ENCODE measurements at places on chromosomes 5 and 9.

DNA sequence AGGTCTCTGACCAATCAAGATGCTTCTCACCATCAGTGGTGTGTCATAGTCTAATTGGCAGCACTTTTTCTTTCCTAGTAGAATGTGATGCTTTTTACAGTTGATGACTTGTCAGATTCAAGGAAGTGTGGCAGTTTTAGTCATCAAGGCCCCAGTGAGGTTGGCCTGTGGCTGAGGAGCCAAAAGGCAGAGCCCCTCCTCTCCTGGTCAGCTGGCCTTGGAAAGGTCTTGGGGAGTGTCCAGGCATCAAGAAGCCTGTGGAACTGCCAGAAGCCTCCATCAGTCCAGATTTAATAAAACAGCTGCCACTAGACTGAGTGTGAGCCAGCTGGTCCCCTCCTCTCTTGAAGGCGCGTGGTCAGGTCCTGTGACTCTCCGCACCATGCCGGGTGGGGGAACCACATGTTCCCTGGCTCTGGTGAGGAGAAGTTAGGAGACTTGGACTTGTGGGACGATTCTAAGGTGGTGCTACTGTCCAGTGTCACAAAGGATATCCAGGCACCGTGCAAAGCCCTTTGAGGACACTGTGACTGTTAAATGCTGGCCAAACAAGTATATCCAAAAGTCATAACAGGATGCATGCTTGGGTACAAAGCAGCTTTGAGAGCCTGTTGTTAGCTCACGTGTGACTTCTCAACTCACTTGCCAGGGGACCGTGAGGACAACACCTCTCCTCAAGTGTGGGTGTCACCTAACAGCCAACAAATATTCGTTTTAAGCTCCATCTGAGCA lies 6.1 kb upstream of the ANGPTL2 start:
- peaks cover 2% of the 10 kb centered on the region for H3K4me1 ChIP-seq
- no peak overlapping the region for H3K27ac ChIP-seq
- no peak for DNase-seq
- no peaks in the 10 kb centered on the region for H3K36me3 ChIP-seq
- no peaks in the 10 kb centered on the region for H3K27me3 ChIP-seq

DNA sequence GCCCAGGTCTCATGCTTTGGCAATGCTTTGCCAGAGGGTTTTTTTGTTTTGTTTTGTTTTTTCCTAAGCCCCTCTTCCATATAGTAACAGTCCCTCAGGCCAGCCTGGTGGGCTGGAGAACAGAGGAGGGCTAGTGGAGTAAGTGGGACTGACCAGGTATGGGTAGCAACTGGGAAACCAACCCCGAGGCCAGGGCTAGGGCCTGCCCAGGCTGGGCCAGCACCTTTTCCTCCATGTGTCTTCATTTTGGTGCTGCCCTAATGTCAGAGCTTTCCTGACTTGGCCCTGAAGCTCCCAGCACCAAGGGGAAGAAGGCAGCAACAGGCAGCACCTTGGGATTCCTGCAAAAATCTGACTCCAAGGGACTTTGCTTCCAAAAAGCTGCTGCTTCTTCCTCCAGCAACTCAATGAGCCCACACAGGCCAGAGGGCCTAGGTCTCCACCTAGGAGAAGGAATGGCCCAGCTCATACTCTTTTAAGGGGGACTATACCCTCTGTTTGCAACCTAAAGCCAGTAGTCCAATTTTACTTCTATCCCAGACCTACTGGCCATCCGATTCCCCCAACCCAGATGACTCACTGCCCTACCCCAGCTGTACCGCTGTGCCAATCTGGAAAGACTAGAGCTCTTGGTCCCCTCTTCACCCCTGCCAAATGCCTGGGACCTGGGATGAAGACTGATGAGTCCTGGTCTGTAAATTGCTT lies 105.1 kb downstream of the PSD2 start:
- no peak for DNase-seq
- H3K27ac ChIP-seq = no peak overlapping the region
- H3K4me3 ChIP-seq = no peak overlapping the region
- H3K36me3 ChIP-seq = no peaks in the 10 kb centered on the region
- H3K4me1 ChIP-seq = peaks cover 20% of the 10 kb centered on the region

GRCh38 chr9:34654323-34655051 lies 2.5 kb downstream of the IL11RA start:
- H3K4me1 ChIP-seq = no peaks in the 10 kb centered on the region
- no peak for DNase-seq
- H3K36me3 ChIP-seq = no peaks in the 10 kb centered on the region
- H3K27me3 ChIP-seq = no peaks in the 10 kb centered on the region
- no peak overlapping the region for H3K27ac ChIP-seq

GRCh38 chr5:170297589-170298462 lies at the start of gene LCP2:
LCP2 (minus strand) TSS chr5:170297777; CDS start chr5:170297611, 166 bp downstream.
- H3K27me3 ChIP-seq = peaks cover 40% of the 10 kb centered on the region
- peak within 1 kb of the TSS; percentile 58 for H3K4me3 ChIP-seq
- H3K36me3 ChIP-seq = no peaks in the 10 kb centered on the region
- peak; percentile 54 for DNase-seq
- peaks cover 70% of the 10 kb centered on the region for H3K4me1 ChIP-seq
- peak within 1 kb of the TSS; percentile 43 for H3K27ac ChIP-seq

- no peaks in the 10 kb centered on the region for H3K4me1 ChIP-seq
- DNase-seq = no peak
- no peak overlapping the region for H3K4me3 ChIP-seq
- H3K36me3 ChIP-seq = no peaks in the 10 kb centered on the region
- H3K27ac ChIP-seq = no peak overlapping the region
Measured at GRCh38 chr5:95850391-95850894, 27.9 kb upstream of the GLRX start.

GRCh38 chr5:78016863-78017529 lies 240.9 kb upstream of the TBCA start:
- no peaks in the 10 kb centered on the region for H3K36me3 ChIP-seq
- H3K4me3 ChIP-seq = no peak overlapping the region
- DNase-seq = no peak
- no peak overlapping the region for H3K27ac ChIP-seq
- no peaks in the 10 kb centered on the region for H3K27me3 ChIP-seq

- no peak overlapping the region for H3K4me3 ChIP-seq
- no peaks in the 10 kb centered on the region for H3K4me1 ChIP-seq
- DNase-seq = no peak
- no peaks in the 10 kb centered on the region for H3K36me3 ChIP-seq
- no peaks in the 10 kb centered on the region for H3K27me3 ChIP-seq
Measured at GRCh38 chr9:17653947-17654465, 75.1 kb downstream of the SH3GL2 start.

- H3K4me3 ChIP-seq = no peak overlapping the region
- H3K27me3 ChIP-seq = no peaks in the 10 kb centered on the region
- no peak for DNase-seq
- no peaks in the 10 kb centered on the region for H3K4me1 ChIP-seq
Measured at GRCh38 chr9:95107001-95107749, 210.3 kb downstream of the FANCC start.

GRCh38 chr5:150245111-150245789 lies 44.3 kb downstream of the CAMK2A start:
- no peak overlapping the region for H3K4me3 ChIP-seq
- H3K4me1 ChIP-seq = no peaks in the 10 kb centered on the region
- peaks cover 3% of the 10 kb centered on the region for H3K27me3 ChIP-seq
- H3K36me3 ChIP-seq = no peaks in the 10 kb centered on the region
- DNase-seq = no peak

GRCh38 chr9:23496489-23497136 lies 329.4 kb downstream of the ELAVL2 start:
- no peaks in the 10 kb centered on the region for H3K27me3 ChIP-seq
- H3K36me3 ChIP-seq = no peaks in the 10 kb centered on the region
- no peak overlapping the region for H3K27ac ChIP-seq

DNA sequence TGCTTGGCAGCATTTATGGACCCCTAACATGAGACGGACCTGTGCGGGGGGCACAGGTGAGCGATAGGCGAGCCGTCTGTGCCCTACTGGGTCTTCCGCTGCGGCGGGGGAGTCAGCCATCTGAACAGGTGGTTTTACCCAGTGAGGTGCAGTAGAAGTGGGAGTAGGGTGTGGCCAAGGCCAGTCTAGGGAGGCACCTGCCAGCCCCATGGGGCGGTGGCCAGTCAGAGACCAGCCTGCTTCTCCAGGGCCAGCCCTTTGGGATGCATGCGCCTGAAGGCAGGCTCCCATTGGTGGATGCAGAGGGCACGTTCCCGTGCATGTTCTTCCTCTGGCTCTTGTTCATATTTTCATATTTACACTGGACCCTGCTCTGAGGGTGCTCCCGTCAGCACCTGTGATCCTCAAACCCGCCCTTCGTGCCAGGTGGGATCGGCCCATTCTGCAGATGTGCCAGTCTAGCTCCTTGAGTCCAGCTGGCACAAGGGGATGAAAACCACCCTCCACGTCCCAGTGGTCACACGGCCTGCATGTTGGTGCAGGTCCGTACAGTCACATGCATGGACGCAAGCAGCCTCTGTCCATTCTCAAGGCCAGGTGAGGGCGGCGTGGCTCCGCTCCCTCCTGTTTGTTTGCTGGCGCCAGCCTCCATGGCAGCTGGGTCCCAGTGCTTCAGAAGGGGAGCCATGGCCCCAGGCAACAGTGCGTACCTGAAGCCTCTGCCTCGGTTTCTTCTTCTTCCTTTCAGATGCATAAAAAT lies 9.0 kb downstream of the COL5A1 start:
- H3K36me3 ChIP-seq = no peaks in the 10 kb centered on the region
- H3K27me3 ChIP-seq = no peaks in the 10 kb centered on the region
- H3K4me1 ChIP-seq = no peaks in the 10 kb centered on the region

DNA sequence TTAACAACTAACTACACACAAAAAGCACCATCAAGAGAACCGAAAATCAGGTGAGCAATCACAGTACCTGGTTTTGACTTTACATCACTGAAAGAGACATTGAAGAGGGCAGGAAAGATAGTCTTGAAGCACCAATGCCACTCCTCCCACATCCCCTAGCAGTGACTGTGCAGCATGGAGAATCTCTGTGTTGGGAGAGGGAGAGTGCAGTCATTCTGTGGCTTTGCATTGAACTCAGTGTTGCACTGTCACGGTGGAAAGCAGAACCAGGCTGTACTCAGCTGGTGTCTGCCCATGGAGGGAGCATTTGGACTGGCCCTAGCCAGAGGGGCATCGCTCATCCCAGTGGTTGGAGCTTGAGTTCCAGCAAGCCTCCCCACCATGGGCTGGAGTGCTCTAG lies 40.4 kb downstream of the C5 start:
- no peaks in the 10 kb centered on the region for H3K36me3 ChIP-seq
- H3K27me3 ChIP-seq = no peaks in the 10 kb centered on the region
- no peak overlapping the region for H3K27ac ChIP-seq
- no peaks in the 10 kb centered on the region for H3K4me1 ChIP-seq
- H3K4me3 ChIP-seq = no peak overlapping the region

- H3K4me3 ChIP-seq = no peak overlapping the region
- H3K36me3 ChIP-seq = no peaks in the 10 kb centered on the region
- no peaks in the 10 kb centered on the region for H3K27me3 ChIP-seq
- H3K27ac ChIP-seq = no peak overlapping the region
- H3K4me1 ChIP-seq = no peaks in the 10 kb centered on the region
- no peak for DNase-seq
Measured at GRCh38 chr5:116626272-116626723, 51.7 kb upstream of the SEMA6A start.

- H3K4me3 ChIP-seq = no peak overlapping the region
- no peaks in the 10 kb centered on the region for H3K4me1 ChIP-seq
- no peaks in the 10 kb centered on the region for H3K36me3 ChIP-seq
- DNase-seq = no peak
- H3K27me3 ChIP-seq = no peaks in the 10 kb centered on the region
- H3K27ac ChIP-seq = no peak overlapping the region
Measured at GRCh38 chr5:116546743-116547124, 27.9 kb downstream of the SEMA6A start.

DNA sequence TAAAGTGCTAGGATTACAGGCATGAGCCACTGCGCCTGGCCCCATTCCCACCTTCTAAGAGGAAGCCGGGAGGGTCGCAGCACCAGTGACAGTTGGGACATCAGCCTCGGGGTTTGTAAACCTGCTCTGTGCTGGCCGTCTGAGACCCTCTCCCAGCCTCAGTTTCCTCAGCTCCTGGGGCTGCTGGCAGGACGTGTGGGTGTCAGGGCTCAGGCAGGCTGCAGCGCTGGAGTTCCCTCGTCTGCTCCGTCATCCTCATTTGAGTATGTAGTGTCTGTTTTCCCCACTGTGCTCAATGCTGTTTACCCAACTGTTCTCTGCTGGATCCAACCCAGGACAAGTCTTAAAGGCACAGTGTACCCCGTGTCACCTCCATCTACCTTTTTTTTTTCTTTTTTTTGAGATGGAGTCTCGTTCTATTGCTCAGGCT lies 2.0 kb upstream of the NINJ1 start:
- no peak overlapping the region for H3K27ac ChIP-seq
- peaks cover 42% of the 10 kb centered on the region for H3K4me1 ChIP-seq
- no peaks in the 10 kb centered on the region for H3K36me3 ChIP-seq

DNA sequence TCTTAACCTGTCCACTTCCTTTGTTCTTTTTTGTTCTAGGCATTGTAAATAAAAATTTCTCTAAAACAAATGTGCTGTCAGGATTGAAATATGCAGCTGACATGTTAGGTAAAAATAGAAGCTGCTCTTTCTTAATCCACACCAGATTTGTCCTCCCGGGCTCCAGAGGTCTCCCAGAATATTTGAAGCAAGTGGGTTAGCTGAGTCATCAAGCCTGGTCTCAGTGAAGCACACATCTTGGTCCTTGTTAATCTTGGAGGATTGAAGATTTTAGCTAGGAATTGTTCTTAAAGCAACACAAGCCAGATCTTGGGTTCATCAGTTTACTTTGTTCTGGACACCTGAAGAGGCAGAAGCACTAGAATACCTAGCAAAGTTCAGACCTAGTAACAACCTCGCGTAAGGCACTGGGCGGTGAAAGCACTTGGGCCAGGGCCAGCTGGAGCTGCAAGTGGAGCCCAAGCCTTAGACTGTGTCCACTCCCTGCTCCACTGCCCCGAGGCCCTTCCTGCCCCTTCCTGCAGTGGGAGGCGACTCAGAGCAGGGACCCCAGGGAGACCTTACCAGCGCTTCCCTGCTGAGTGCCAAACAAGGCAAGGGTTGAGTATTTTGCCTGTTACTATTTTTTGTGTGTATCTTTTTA lies 36.5 kb downstream of the HABP4 start:
- no peak overlapping the region for H3K4me3 ChIP-seq
- H3K27ac ChIP-seq = no peak overlapping the region
- H3K36me3 ChIP-seq = no peaks in the 10 kb centered on the region
- peaks cover 9% of the 10 kb centered on the region for H3K4me1 ChIP-seq

DNA sequence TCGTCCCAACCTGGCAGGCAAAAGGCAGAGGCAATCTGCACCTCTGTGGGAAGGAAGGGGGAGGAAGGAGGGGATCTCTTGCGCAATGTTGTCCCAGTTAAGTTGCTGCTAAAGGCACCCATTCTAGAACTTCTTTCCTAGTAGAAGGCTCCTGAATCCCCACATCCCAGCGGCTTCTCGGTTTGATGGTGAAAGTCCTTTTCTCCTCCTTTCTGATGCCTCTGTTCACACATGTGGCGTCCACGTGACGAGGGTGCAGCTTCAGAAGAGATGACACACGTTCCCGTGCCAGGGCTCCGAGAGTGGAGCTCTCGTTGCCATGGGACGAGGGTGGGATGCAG lies 96.9 kb upstream of the FCN2 start:
- DNase-seq = no peak
- H3K27me3 ChIP-seq = no peaks in the 10 kb centered on the region
- H3K4me3 ChIP-seq = no peak overlapping the region
- H3K36me3 ChIP-seq = no peaks in the 10 kb centered on the region
- H3K4me1 ChIP-seq = no peaks in the 10 kb centered on the region

GRCh38 chr5:111772456-111773122 lies 15.6 kb upstream of the NREP start:
- DNase-seq = no peak
- H3K27ac ChIP-seq = no peak overlapping the region
- H3K27me3 ChIP-seq = no peaks in the 10 kb centered on the region
